Activated CD4-positive, alpha-beta T cell treated with anti-CD3 and anti-CD28 coated beads, Interleukin-2, amount 10 ng/mL, durations not matched to agents 7 days and 5 days (primary cell): ENCODE measurements at places on chromosomes 11 and 22. TPM values are rescaled to one million over a fixed set of nuclear protein-coding genes. Genes with fewer than 3 reads are reported as not detected.

Gene LARGE2
- 0.40 TPM for total RNA-seq

Gene NTM
- not detected for total RNA-seq

Gene CABP7
- not detected for total RNA-seq

Gene DUSP8
- total RNA-seq = 0.23 TPM

Gene CYB561A3
- total RNA-seq = 49.4 TPM

Gene P4HA3
- total RNA-seq = not detected

Gene CELF1
- 105 TPM for total RNA-seq

Gene CDON
- total RNA-seq = 3.4 TPM

Gene PGA5
- total RNA-seq = not detected

Gene C22orf23
- total RNA-seq = not detected

Gene POU2AF2
- not detected for total RNA-seq

Gene ACAD8
- total RNA-seq = 21.8 TPM

GRCh38 chr11:91435694-91436395 lies 788.8 kb upstream of the FAT3 start:
- no peak for DNase-seq

DNA sequence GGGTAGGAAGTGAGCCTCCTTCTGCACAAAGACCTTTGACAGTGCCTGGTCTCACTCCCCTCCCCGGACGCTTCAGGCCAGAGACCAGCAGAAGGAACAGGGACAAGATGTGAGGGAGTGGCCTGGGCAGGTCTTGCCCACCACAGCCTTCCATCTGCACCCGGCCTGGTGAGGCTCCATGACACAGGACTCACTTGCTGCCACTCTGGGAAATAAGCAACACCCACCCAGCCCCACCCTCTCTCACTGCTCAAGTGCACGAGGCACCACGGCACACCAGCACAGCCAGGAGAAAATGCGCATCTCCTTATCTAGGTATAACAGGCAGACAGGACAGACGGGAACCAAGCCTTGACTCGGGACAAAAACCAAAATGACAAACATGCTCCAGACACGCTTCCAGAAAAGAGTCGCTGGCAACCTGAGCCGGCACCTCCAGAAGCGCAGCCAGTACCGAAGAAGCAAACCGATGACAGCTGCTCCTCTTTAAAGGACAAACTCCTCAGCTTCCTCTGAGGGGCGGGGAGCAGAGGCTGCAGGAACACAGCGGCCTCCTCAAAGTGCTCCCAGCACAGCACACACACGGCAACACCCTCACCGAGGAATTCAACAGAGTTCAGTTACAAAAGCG lies 41.7 kb downstream of the BRD1 start:
- no peak for DNase-seq

DNA sequence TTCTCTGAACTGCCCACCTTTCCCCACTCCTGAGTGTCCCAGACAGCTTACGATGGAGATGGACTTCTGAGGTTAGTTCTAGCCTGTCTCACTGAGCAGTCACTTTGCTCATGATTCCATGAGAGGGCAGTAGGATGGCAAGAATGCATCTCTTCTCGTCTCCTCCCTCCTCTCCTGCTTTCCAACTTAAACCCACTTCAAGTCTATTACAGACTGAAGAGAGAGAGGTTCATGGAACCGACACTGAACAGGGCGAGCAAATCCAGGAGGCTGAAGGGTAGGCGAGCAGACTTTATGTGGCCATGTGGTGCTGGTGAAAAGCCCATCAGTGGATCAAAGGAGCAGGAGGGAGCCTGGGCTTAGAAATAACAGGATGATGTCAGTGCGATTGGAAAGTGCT lies 38.6 kb downstream of the CEP164 start:
- DNase-seq = no peak

GRCh38 chr11:36030731-36031281 lies 86.9 kb downstream of the LDLRAD3 start:
- no peak for DNase-seq

- DNase-seq = no peak
These were observed 11.8 kb downstream of the IL10RA start for GRCh38 chr11:117997823-117998579.

DNA sequence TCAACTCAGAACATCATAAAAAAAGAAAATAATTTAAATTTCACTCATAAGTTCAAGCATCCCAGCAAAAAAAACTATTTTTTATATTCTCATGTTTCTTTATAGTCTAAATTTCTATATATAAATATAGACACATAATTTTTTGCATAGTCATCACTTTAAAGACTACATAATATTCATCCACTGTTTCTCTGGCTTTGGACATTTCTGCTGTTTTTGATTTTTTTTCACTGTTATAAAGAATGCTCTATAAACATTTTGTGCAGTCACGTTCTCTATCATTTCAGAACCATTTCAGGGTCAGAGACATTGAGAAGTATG lies 59.7 kb upstream of the CLPB start:
- no peak for DNase-seq

DNA sequence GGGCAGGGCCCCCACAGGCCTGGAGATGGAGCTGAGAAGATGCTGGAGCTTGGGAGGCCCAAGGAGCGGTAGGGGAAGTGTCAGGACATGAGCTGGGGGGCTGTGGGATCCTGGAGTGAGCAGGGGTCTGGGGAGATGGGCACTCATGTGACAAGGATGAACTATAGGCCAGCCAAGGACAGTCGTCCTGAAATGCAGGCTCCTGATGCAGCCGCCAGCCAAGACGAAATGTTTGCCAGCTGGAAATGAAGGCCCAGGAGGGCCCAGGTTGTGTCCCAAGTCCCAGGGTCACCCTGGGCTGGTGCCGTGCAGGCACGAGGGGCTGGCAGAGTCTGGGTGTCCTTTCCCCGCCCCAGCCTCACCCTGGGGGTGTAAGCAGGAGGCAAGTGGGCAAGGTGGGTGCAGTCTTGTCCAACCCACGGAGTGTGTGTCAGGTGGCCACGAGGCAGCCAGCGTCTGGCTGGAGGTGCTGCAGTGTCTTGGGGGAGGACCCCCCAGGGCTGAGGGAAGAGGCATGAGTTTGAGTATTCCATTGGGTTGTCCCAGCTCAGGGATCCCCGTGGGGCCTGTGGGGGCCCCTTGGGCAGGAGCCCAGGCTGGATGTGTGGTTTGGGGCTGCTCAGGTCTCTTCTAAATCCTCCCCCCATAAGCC lies 21.4 kb downstream of the MRGPRG start:
- no peak for DNase-seq

GRCh38 chr22:45336971-45337431 lies 27.3 kb downstream of the FAM118A start:
- DNase-seq = no peak

GRCh38 chr22:49866134-49866533 lies 12.5 kb downstream of the ZBED4 start:
- DNase-seq = no peak

DNA sequence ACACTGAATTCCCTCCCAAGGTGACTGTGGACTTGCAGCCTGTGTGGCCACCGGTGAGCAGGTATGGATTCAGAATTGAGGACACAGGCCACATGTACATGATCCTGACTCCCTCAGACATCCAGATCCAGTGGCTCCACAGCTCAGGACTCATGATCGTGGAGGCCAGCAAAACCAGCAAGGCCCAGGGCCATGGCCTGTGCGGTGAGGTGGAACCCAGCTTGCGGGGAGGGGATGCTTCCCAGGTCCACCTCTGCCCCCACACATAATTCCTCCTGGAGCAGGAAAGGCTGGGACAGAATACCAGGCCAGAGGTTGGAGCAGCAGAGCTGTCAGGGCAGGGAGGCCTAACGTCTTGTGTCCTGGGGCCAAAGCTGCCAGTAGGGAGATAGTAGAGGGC lies 82.1 kb downstream of the OTOG start:
- no peak for DNase-seq

DNA sequence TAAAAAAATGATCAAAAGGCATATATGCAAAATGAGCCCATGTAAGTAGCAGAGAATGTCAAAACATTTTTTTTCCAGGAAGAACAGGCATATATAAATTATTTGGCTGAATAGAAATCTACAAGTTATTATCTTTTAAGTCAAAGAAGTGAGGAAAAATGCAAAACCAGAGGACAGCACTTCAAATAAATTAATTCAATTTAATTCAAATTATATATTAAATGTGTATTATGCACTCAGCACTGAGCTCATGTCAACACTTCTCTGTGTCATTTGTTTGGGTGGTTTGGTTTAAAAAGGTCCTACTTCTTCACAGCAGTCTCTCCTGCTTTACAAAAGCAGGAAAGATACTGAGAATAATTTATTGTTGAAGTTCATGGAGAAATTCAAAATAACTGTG lies 41.9 kb upstream of the PDGFD start:
- no peak for DNase-seq

GRCh38 chr11:69869311-69869939 lies 50.2 kb upstream of the FGF3 start:
- no peak for DNase-seq

DNA sequence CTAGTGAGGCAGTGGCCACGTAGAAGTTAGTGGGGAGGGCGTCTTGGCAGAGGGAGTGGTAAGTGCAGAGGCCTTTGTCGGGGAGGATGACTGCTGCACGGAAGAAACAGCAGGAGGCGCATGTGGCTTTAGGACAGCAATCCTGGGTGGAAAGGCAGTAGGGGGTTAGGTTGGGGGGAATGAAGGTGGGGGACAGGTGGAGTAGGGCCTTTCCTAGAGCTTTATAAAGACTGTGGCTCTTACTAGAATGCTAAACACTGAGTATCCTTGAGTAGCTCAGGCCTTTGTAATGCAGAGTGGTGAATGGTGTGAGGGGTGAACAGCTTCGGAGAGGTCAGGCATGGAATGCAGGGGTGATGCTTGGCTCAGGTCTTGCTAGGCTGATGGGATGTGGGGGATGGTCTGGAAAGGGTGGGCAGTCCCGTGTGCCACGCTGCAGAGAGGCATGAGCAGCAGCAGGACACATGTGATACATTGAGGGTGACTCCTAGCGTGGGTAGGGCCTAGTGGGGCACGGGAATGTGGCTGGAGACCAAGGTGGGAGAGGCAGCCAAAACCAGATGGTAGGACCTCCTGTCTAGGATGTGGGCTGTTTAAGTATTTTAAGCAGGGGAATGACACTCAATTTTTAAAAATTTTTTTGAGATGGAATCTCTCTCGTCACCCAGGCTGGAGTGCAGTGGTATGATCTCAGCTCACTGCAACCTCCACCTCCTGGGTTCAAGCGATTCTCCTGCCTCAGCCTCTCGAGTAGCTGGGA lies 19.2 kb downstream of the AP2A2 start:
- no peak for DNase-seq

- DNase-seq = no peak
These were observed 245.8 kb downstream of the KIRREL3 start for GRCh38 chr11:126754591-126755426.

DNA sequence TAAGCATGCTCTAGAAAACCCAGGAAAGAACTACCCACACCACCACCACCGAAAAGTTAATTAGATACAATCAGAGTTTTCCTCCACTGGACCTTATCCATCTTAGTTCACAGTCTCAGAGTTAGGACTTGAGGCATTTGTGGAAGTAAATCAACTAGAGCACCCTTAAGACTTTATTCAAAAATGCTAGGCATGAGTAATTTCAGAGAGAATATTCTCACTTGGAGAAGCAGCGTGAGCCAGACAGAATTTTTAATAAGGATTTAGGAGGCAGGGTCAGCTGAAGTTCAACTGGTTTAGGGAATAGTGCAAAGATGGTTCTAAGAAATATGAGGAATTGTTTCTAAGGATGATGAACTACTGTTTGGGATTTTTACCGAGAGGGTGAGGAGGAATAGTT lies 1.2 kb upstream of the OLFML1 start:
- DNase-seq = no peak

DNA sequence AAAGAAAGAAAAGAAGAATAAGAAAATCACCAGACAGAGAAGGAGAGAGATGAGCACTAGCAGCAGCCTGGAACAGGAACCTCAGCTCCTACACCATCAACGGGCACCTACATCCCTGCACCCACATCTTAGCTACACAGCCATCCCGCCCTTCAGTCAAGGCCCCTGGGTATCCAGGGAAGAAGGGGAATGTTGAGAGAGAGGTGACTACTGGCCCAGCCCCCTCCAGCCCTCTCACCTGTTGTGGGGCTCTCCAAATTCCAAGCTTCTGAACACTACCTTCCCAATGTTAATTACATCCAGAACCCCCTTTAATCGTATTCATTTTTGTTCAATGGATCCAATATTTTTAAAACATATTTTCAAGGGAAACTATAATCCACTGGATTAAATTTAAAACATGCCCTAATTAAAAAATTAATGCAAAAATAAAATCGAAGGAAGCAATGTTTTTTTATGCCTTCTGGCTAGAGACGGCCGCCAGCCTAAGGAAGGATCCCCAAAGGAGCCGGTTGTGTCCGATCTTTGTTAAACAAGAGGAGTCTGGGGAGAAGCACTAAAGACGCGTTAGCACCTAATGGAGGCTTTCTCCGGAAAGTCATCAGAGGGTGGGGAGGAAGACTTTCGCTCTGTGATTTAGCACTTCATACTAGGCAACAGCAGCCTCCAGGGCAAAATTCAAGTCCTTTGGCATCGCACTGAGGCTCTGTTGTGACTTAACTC lies 9.5 kb downstream of the TPST2 start:
- no peak for DNase-seq

DNA sequence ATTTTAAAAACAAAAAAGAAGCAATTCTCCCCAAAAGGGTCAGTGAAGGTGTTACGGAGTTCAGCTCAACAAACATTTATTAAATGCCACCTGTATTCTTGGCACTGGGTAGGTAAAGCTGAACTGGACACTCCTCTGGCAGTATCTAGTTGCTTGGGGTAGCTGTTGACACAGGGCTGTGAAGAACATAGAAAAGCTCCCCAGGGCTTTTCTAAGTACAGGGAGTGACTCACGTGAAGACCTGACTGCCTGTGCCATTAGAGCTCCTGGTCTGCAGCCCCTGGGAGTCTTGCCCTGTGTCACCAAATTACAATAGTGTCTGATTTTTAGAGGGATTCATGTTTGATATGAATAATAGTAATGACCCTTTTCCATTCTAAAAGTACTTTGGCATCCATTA lies 43.6 kb downstream of the COA4 start:
- no peak for DNase-seq

DNA sequence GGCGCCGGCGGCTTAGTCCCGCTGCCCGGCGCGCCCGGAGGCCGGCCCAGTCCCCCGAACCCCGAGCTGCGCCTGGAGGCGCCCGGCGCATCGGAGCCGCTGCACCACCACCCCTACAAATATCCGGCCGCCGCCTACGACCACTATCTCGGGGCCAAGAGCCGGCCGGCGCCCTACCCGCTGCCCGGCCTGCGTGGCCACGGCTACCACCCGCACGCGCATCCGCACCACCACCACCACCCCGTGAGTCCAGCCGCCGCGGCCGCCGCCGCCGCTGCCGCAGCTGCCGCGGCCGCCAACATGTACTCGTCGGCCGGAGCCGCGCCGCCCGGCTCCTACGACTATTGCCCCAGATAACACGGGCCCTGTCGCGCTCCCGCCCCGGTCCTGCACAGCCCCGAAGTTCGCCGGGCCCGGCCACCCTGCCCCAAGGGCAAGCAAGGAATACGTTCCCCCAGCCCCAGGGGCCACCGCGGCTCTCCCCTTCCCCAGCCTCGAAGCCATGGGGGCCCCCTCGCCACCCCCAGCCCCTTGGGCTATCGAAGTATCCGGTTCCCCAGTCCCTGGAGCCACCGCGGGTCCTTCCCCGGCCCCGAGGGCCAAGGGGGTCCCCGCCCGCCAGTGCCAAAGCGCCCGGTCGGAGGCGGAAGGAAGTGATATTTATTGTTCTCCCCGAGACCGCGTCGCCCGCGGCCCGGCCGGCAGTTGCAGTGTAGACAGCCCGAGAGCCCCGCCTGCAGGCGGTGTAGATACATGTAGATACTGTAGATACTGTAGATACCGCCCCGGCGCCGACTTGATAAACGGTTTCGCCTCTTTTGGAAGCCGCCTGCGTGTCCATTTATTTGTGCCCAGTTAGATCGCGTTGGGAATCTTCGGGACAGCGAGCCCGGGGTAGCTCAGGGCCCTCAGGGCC lies 6.2 kb downstream of the TBX1 start:
- peak; percentile 52 for DNase-seq
